Stimulated activated CD8-positive, alpha-beta memory T cell treated with anti-CD3 and anti-CD28 coated beads, Interleukin-15, amount 100 ng/mL, for 1 hour (primary cell): ENCODE measurements at places on chromosomes 6 and 20.

GRCh38 chr6:30644769-30645168 lies 2.2 kb upstream of the C6orf136 start:
- no peak for DNase-seq

- no peak for DNase-seq
Observed at GRCh38 chr6:40695750-40696415, 108.7 kb upstream of the LRFN2 start.

DNA sequence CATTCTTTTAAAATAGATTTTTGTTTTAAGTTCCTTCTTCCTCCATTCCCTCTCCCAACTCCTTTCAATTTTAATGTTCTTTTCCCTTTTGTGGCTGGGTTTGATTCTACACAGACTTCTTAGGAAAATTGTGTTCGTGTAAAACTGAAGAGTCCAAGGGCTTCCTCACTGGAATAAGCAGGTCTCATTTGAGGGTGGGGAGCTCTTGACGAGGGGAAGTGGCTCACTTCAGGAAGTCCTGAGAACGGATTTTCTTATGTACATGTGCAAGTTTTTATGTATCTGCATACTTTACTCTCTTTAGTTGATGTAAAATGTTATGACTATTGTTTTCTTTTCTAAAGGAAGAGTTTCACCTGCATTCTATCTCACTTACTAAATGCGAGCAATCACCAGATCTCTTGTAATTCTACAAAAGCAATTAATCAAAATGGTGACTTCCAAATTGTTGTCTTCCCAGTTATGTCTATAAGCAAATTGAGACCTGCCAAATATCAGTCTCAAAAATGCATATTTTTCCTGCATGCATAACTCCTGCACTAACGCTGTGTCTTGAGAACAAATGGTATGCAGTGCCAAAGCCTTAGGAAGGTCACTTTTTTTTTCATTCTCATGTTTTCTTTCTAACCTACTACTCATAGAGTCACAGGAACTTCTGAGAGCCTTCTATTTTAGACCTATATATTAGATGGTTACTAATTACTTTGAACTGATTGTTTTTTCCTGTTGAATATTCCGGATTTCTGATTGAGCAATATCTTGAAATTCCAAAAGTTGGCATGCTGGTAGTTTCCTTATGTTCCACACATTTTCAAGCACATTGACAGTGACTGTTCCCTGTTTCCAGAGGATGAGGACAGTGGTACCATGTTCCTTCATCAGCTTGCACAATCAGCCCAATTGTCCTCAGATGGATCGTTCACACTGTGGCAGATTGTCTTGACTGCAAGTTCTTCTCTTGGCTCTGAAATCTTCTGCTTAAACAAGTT lies 251.9 kb upstream of the PRDM1 start:
- DNase-seq = no peak

GRCh38 chr6:167293590-167294091 lies 2.5 kb downstream of the UNC93A start:
- no peak for DNase-seq

- no peak for DNase-seq
Observed at GRCh38 chr6:170575250-170575649, 9.2 kb downstream of the PDCD2 start.
